ENCODE measurements at places on chromosomes 3 and 15.
A peak's percentile ranks its signal among the peaks of the same experiment; 100 is the strongest.

DNA sequence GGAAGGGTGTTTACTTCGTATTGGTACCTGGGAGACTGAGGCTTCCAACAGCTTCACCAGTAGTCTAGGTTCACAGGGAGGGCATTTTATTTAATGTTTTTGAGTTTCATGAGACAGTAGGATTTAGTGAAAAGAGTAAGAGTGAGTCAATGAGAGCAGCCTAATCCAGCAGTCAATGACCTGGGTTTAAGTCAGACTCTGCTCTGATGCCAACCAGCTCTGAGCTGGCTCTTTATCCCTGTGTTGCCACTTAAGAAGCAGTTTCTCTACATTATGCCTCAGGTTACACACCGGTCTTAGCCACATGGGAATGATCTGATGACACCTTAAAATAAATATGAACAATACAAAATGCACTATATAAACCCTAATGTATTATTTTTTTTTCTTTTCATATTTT, 59.4 kb upstream of the KCNMB2 start:
- no peak for DNase-seq

DNA sequence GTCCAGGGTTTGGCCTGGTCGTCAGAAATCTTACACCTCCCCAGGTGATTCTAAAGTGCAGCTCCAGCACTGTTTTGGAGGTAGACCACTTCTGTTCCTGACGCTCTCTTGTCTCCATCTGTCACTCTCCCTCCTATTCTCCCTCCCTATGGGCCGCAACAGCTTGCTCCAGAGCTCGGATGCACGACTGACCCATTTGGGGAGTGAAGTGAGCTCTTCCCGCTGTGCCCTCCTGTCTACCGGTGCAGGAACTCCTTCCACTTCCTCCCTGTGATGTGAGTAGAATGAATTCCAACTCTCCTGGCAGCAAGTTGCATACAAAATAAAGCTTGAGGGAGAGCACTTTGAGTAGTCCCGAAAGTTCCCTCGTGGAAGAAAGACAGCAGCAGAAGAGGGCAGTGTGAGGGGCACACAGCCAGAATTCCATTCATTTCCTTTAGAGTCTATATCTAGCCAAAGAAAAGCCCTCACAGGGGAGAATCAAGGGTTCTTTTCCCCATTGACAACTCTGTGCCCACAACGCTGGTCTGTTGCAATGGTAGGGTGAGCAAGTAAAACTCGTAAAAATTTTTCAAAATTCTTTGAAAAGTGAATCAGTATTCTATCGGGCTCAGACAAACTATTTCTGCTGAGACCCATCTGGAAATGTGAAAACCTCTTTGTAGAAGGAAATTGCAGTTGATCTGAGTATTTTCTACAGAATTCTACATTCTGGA, 39.9 kb upstream of the BDH1 start:
- DNase-seq: peak; percentile 2

GRCh38 chr3:195256639-195257453, 14.1 kb downstream of the XXYLT1 start:
- DNase-seq: no peak

GRCh38 chr3:172126741-172127140, 87.4 kb downstream of the FNDC3B start:
- DNase-seq: no peak

DNA sequence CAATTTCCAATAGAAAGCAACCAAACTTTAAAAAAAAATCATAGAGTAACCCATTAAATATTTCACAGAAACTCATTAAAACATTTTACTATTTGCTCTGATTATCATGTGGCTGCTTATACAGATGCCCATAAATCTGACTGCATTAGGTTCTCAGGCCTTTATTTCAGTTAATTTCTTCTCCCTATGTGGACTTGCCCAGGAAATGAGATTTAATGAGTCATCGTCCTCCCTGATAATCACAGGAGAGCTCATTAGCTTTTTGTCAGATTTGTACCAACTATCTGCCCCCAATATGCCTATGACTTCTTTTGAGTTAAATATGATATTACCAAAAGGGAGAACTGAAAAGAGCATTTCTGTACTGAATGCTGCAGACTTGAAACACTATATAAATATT, 168.0 kb downstream of the FOXB1 start:
- DNase-seq: no peak

- DNase-seq: no peak
These were observed 168.1 kb upstream of the MBNL1 start for GRCh38 chr3:152100491-152101132.

DNA sequence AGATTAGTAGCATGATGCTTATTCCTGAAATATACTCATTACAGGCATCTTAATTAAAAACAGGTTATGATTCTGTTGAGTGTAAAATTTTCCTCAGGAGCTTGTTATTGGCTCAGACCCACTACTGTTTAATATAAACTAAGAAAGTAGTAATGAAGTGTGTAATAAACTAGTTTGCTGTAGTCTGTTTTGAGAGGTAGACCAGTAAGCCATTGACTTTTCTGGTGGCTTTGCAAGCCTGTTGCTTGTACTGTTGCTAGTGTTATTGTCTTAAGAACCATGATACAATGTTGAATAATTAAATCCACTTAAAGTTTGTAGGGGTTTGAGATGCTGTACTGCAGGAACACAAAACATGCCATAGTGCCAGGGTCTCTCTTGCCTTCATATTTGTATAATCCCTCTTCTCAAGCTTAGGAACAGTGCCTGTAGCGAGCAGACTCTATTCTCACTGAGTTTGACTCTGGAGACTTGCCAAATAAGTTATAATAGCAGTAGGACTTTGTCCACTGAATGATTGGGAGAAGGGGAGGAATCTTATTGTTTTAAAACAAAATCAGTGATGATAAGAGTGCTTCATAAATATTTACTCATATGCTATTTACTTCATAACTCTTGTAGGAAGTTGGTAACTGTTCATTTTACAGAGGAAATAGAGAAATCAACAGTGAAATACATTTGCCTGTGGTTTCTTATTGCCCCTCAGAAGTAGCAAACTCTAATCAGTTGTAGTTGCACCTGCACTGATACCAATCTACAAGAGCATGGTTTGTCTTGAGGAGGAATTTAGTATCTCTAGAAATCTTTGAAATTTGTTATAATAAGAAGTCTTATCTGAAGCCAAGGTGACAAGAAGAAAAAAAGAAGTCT, 13.4 kb downstream of the TCF12 start:
- no peak for DNase-seq

DNA sequence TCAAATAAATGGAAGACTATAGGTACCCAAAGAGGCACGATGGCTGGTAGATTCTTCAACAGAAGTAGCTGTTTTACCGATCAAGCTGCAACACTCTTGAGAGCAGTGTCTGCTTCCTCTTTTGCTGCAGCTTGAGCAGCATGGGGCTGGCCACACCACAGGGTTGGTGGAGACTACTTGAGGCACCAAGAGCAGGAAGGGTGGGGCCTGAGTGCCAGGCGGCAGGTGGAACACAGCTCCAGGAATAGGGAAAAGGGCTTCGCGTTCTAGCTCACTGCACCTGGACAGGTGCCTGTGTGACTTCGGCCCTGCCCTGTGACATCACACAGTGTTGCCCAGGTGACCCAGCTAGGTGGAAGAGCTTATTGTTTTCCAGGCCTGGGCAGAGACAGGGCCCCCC, at the start of gene CCDC33:
Gene CCDC33 (plus strand): TSS at position 365 of the 400 bp plus-strand sequence. CDS start 394 bp downstream, outside the sequence.
- no peak for DNase-seq

- no peak for DNase-seq
These were observed 195.3 kb downstream of the ATP10A start for GRCh38 chr15:25667829-25668228.

GRCh38 chr3:120765830-120766493, 23.4 kb downstream of the GTF2E1 start:
- no peak for DNase-seq

GRCh38 chr3:191065181-191065805, 133.7 kb upstream of the OSTN start:
- peak; percentile 76 for DNase-seq

GRCh38 chr3:58021962-58022361, 13.7 kb downstream of the FLNB start:
- DNase-seq: no peak

GRCh38 chr15:25652704-25653103, 210.4 kb downstream of the ATP10A start:
- no peak for DNase-seq

GRCh38 chr3:177946048-177946447, 590.2 kb upstream of the KCNMB2 start:
- no peak for DNase-seq
